Forelimb muscle (tissue), 1 donor: ENCODE measurements at places on chromosomes 16 and 17. TPM values are rescaled to one million over a fixed set of nuclear protein-coding genes. Genes with fewer than 3 reads are reported as not detected.

The KRTAP4-4 gene
- polyA plus RNA-seq = not detected

DNA sequence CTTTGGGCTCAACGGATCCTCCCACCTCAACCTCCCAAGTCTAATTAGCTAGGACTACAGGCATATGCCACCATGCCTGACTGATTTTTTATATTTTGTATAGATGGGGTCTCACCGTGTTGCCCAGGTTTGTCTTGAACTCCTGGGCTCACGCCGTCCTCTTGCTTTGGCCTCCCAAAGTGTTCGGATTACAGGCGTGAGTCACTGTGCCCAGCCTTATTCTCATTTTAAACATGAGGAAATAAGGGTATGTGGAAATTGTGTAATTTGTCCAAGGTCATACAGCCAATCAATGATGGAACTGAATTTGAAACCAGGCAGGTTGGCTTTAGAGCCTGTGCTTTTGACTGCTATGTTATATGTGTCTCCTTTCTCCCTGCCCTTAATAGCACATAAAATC lies 27.4 kb upstream of the AQP8 start:
- DNase-seq = no peak

DNA sequence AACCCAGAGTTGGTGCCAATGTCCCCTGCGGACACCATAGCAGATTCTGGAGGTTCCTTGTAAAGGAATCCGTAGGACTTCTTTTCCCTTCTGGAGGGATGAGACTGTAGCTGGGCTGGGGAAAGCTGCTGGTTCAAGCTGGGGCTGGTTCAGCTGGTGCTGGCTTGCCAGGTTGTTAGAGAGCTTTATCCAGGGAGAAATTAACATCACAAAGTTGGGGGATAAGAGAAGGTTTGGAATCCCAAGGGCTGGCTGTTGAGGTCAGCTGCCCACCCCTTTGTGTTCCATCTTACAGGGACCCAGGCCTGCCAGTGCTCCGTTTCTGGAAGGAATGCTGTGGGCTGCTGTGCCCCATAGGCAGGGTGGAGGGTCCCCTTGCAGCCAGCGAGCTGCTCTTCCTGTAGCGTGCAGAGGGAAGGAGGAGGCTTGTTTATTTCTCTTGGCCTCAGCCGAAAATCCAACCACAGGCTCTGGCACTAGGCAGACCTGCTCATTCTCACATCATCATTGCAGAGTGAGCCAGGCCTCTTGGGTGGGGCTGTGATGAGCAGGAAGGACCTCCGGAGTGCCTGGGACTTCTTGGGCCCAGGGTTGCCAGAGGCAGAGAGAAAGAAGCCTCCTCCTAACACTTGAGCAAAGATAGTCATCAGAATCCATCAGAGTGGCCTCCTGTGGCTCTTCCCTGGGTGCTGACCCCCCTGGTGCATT lies 251.1 kb downstream of the SEC14L1 start:
- DNase-seq = no peak

- no peak for DNase-seq
Measured at GRCh38 chr16:13108126-13108525, 206.7 kb downstream of the SHISA9 start.

DNA sequence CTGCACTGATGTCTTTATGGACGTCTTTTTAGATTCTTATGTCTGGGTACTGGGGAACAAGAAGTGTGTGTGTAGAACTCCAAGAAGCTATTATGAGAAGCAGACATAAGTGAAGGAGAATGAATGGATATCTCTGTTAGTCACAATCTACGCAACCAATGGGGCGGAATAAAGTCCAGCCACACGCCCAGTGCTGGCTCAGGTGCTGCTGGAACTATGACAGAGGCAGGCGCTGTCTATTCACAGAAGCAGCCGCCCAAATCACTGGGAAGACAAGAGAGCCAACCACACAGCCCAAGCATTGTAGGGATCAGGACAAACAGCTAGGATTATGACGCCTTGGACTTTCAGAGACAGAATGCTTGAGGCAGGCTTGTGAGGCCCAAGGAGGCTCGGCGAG lies 43.9 kb upstream of the ICAM2 start:
- no peak for DNase-seq

DNA sequence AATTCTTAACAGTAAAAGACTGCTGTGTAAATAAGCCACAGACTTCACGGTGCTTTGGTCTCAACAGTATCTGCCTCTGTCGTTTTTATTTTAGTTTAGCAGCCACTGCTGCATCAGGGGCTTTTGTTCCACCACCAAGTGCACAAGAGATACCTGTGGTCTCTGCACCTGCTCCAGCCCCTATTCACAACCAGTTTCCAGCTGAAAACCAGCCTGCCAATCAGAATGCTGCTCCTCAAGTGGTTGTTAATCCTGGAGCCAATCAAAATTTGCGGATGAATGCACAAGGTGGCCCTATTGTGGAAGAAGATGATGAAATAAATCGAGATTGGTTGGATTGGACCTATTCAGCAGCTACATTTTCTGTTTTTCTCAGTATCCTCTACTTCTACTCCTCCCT lies 7.9 kb downstream of the HERPUD1 start:
- no peak for DNase-seq

GRCh38 chr17:42182927-42183734 lies 2.1 kb downstream of the HCRT start:
- no peak for DNase-seq

GRCh38 chr17:50029185-50029584 lies 26.7 kb upstream of the ITGA3 start:
- DNase-seq = no peak
